ENCODE measurements at places on chromosomes 13 and 19.

DNA sequence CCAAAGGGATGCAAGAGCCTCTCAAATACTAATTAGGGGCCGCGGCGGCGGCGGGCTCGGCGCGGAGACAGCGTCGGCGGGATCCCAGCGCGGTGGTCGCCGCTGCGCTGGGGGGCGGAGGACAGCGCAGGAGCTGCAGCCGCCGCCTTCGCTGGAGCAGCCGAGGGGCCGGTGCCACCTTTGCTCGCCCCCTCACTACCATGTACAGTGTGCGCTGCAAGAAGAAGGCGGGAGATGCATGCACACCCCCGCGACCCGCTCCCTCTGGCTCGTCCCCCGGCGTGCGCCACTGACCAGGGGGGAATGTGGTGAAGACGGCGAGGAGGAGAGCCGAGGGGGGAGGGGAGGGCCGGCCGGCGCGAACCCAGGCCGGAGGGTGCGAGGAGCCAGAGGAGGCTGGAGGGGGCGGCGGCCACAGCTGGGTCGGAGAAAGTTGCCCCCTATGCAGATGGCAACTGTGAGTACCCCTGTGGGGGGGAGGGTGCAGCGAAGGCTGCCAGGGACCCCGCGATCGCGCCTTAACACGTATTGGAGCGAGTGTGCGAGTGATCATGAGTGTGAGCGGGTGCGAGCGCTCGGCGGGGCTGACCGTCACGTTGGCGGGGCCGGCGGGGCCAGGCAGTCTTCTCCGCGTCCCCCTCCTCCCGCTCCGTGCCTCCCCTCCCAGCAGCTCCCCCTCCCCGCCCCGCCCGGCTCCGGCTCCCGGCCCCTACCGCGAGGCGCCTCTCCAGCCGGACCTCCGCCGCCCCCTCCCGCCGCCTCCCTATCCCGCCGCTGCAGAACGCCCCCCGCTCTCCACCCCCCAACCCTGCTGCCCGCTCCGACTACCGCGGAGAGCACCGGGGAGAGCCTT lies 808 bp downstream of the SLITRK5 start:
- no peak for DNase-seq

GRCh38 chr19:4077800-4078684 lies 11.3 kb upstream of the ZBTB7A start:
- DNase-seq: peak; percentile 41

DNA sequence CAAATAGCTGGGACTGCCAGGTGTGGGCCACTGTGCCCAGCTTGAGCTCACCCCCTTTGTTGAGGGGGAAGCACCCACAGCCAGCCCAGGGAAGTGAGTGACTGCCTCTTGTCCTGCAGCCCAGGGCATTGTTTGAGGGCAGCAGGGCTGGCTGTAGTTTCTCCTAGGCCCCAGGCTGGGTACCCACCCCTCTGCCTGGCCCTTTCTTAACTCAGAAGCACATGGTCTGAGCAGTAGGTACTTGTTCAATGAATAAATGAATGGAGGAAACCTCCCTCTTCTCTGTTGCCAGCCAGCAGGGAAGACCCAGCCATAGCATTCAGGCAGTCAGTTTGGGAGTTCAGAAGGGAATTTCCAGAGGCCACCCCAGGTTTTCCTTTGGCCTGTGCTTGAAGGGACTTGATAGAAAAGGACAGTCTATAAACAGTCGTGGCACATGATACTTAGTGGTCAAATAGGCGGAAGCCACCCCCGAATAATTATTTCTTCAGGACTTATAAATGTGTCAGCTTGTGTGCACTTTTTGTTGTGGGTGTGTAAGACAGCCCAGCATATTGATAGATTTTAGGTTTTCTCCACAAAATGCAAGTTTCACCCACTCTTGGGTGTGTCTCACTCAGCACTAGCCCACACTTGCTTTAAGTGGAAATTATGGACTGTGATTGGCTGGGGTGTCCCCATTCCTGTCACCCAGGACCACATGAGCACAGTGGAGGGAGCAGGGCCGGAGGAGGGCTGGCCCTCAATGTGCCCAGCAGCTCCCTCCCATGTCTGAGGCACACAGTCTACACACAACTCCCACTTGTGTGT lies 33.1 kb downstream of the GATAD2A start:
- DNase-seq: no peak

GRCh38 chr19:13298565-13299481 lies 148.6 kb downstream of the IER2 start:
- DNase-seq: no peak

- no peak for DNase-seq
Measured at GRCh38 chr13:29654843-29655547, 59.5 kb upstream of the SLC7A1 start.

GRCh38 chr13:32824675-32825074 lies 191.5 kb upstream of the KL start:
- DNase-seq: no peak

GRCh38 chr13:54611390-54611789 lies 1582.8 kb downstream of the OLFM4 start:
- no peak for DNase-seq

DNA sequence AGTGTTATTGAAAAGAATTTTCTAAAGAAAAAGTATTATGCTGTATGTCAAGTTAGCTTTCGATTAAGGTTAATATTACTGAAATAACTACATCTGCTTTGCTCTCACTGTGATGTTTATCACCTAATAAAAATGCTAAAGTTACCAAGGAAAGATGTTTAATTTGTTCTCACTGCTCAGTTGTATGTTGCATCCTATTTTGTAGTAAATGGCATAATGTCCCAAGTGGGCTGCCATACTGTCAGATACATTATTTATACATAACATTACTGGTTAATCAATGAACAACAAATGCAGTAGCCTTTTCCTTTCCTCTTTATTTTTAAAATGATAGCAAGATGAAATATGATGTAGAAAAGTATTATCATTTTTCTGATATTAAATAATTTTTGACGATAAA lies 226.3 kb upstream of the DACH1 start:
- DNase-seq: no peak

All from activated T-helper 1 cell treated with anti-CD3 and anti-CD28 coated beads, Interleukin-12 subunit alpha, Interleukin-12 subunit beta, Interleukin-2, Interleukin-4 antibody, amounts not matched to agents 30 ng/mL and 10 ng/mL and 1 ng/mL, durations not matched to agents 14 hours and 24 hours and 36 hours (primary cell).